Activated T-helper 9 cell treated with anti-CD3 and anti-CD28 coated beads, Interleukin-2, amount 50 U/mL, for 16 hours (primary cell): ENCODE measurements at places on chromosomes 7 and 10.

DNA sequence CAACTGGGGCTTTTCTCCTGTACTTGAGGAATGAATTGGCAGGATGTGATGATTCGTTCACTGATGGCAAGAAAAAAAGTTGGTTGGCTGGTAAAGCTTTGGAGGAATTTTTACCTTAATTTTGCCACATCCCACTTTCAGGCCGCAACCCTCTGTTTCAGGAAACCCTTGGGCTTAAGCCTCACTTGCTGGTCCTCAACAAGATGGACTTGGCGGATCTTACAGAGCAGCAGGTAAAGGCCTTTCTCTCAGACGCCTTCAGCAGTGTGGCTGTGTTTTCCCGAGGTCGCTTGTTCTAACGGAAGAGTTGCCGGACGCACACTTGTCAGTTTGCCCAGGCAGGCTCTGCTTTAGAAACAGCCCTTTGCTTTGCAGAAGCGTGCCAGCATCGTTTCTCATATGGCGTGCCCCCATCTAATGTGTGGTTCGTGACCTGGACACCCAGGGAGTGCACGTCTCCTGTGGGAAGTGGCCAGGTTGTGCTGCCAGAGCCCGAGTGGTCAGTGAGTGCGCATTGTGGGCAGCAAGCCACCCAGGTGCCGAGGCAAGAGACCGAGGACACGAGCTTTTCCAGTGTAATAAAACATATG lies 2.2 kb downstream of the MTG1 start:
- DNase-seq, result no peak

DNA sequence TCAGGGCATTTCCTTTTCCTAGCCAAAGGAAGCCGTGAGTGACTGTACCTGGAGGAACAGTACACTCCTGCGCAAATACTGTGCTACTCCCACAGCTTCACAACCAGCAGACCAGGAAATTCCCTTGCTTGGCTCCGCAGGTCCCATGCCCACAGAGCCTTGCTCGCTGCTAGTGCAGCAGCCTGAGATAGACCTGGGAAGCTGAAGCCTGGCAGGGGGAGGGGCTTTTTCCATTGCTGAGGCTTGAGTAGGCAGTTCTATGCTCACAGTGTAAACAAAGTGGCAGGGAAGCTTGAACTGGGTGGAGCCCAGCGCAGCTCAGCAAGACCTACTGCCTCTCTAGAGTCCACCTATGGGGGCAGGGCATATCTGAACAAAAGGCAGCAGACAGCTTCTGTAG lies 291.2 kb downstream of the HGF start:
- no peak for DNase-seq

- DNase-seq, result no peak
Observed at GRCh38 chr7:123616223-123616622, 14.6 kb downstream of the ASB15 start.

GRCh38 chr10:70324951-70325781 lies 41.4 kb upstream of the NPFFR1 start:
- no peak for DNase-seq

DNA sequence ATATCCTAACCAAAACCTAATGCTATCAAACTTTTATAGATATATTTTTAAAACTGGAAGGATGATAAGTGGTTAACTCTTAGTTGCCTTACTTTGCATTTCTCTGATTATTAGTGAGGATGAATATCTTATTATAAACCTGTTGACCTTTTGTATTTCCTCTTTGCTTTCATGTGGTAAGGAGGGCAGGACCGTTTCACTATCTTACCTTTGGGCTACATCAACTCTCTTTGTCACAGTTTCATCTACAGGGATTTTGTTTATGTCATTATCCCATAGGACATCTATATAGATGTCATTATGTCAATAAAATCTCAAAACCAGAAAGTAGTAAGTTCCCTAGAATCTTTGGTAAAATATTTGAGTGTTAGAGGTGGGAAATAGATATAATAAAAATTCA lies 219.3 kb downstream of the THSD7A start:
- no peak for DNase-seq
